ENCODE measurements at places on chromosomes 4 and X. TPM values are rescaled to one million over a fixed set of nuclear protein-coding genes. Genes with fewer than 3 reads are reported as not detected.

- no peak overlapping the region for H3K4me3 ChIP-seq
- no peaks in the 10 kb centered on the region for H3K27me3 ChIP-seq
- DNase-seq = no peak
- no peak overlapping the region for H3K27ac ChIP-seq
These were observed 108.8 kb downstream of the DDIT4L start for GRCh38 chr4:100081491-100081890.

DNA sequence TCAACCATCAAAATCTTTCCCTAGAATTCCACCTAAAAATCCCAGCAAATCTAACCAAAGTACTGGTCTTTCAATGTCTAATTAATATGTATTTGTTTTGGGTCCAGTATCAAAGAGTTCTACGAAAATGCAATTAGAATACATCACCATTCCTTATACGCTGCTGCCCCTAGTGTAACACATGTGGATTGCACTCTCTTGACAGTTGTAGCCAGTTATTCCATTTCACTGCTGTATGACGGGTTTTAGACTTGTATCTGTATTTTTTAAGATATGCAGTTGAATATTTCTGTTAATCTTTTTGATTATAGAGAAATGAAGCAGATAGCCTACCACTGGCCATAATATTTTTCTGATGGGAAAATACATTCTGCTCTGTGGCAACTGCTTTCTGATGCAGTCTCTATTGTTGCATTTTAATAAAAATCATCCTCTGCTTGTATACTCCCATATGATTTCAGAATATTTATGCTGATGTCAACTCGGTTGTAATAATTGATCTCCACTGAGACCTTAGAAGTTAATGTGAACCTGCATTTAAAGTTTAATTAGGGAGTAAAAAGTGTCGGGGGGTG is 17.1 kb upstream of the PAGE2B start:
- no peak overlapping the region for H3K27ac ChIP-seq
- no peaks in the 10 kb centered on the region for H3K27me3 ChIP-seq
- H3K36me3 ChIP-seq = no peaks in the 10 kb centered on the region
- no peak for DNase-seq
- no peaks in the 10 kb centered on the region for H3K4me1 ChIP-seq

- H3K27me3 ChIP-seq = no peaks in the 10 kb centered on the region
- no peak overlapping the region for H3K4me3 ChIP-seq
- H3K36me3 ChIP-seq = no peaks in the 10 kb centered on the region
- no peak for DNase-seq
- no peak overlapping the region for H3K27ac ChIP-seq
- no peaks in the 10 kb centered on the region for H3K4me1 ChIP-seq
These were observed 235.4 kb downstream of the HNRNPD start for GRCh38 chr4:82138374-82138773.

DNA sequence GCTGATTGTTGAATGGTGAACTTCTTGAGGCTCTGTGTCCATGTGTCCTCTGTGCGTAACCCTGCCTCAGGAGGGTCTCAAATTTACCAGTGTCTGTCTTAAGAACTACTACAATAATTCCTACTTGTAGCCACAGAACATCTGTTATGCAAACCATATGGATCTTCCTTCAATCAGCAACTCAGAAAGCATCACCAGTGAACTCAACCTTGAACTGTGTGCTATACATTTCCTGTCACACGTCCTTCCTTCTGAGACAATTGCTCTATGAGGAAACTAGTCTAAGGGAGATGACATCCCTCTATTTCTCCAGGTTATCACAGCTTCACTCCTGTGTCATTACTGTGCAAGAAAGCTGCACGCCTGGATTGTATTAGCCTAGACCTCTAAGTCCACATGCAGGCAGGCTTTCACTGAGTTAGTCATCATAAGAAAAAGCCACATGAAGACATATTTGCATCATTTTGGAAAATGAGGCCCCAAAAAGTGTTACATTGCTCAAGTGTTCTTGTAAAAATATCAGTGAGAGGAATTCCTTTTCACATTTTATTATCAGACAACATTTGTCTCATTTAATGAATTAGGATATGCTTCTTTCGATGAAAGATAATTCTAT is 157.8 kb downstream of the AFF2 start:
- no peak for DNase-seq
- H3K27ac ChIP-seq = no peak overlapping the region
- no peaks in the 10 kb centered on the region for H3K27me3 ChIP-seq
- H3K4me3 ChIP-seq = no peak overlapping the region
- H3K36me3 ChIP-seq = no peaks in the 10 kb centered on the region

GRCh38 chr4:75948822-75949444 is 8.1 kb upstream of the NAAA start:
- no peak overlapping the region for H3K27ac ChIP-seq
- no peaks in the 10 kb centered on the region for H3K27me3 ChIP-seq
- DNase-seq = no peak
- H3K4me1 ChIP-seq = no peaks in the 10 kb centered on the region
- no peaks in the 10 kb centered on the region for H3K36me3 ChIP-seq

- no peaks in the 10 kb centered on the region for H3K4me1 ChIP-seq
- peaks cover 4% of the 10 kb centered on the region for H3K27me3 ChIP-seq
- H3K4me3 ChIP-seq = no peak overlapping the region
- no peak for DNase-seq
- H3K36me3 ChIP-seq = no peaks in the 10 kb centered on the region
- no peak overlapping the region for H3K27ac ChIP-seq
These were observed 178.7 kb downstream of the SH3KBP1 start for GRCh38 chrX:19708683-19709082.

DNA sequence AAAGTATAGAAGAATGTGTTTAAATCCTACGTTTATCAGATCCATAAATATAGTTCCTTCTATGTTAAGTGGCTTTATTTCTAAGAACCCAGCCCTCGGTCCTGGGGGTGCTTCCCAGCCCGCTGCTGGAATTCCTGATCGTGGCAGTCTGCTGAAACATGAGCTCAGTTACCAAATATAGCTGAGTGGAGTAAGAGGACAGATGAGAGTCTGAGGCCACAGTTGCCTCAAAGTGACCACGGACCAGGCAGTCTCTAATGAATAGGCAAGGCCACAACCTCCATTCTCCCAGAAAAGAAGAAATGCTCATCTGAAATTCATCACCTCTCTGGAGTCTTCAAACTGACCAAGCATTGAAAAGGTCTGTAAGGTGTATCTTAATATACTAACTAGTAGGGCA is at the start of gene PALLD:
Gene PALLD (plus strand): TSS at position 219 of the 400 bp plus-strand sequence.
- no peaks in the 10 kb centered on the region for H3K27me3 ChIP-seq
- no peaks in the 10 kb centered on the region for H3K36me3 ChIP-seq
- H3K4me1 ChIP-seq = peaks cover 4% of the 10 kb centered on the region
- no peak within 1 kb of the TSS for H3K4me3 ChIP-seq
- no peak within 1 kb of the TSS for H3K27ac ChIP-seq
- no peak for DNase-seq

DNA sequence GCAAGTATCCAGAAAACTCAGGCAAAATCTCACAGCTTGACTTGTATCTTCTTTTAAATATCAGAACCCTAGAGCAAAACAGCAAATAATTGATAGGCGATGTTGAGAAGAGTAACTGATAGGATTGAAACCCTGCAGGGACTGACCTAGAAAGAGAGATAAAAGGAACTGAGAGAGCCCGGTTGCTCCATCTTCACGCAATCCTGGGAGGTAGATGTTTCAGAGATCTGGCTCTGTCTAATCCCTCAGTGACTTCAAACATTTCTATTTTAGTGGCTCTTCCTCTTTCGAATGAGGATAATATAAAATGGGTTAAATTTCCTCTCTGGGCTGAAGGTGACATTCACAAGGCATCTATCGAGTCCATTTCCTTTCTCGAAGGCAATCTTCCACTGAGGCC is 39.3 kb upstream of the RPL34 start:
- H3K27ac ChIP-seq = no peak overlapping the region
- H3K27me3 ChIP-seq = no peaks in the 10 kb centered on the region
- no peak for DNase-seq
- H3K4me1 ChIP-seq = no peaks in the 10 kb centered on the region
- H3K4me3 ChIP-seq = no peak overlapping the region
- no peaks in the 10 kb centered on the region for H3K36me3 ChIP-seq

DNA sequence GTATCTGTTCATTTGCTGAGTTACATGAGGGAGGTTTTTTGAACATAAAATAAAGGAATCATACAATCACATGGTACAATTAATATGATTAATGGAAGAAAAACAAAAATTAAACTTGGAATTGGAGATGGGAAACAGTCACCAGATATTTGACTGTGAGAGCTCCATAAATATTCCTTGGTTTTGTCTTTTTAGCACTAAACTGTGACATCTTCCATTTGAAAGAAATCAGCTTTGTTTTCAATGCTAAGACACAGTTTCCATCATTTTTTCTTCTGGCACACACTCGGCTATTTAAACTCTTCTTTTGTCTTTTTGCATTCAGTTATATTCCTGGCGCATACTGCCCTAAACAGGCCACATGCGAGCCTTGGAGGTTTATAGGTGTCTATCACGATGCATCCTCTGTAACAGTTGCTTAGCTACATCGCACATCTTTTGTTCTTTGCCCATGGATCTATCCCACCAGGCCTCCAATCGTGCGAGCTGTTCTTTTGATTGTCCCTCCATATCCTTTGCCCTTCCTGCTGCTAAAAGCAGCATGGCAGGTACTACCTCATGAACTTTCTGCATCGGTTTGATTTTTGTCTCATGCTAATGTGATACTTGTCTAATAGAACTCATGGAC is 158.3 kb downstream of the LDB2 start:
- H3K27ac ChIP-seq = no peak overlapping the region
- no peak overlapping the region for H3K4me3 ChIP-seq
- H3K4me1 ChIP-seq = no peaks in the 10 kb centered on the region
- no peaks in the 10 kb centered on the region for H3K27me3 ChIP-seq

- H3K27me3 ChIP-seq = no peaks in the 10 kb centered on the region
- H3K27ac ChIP-seq = peak overlapping the region; percentile 75
- peaks cover 24% of the 10 kb centered on the region for H3K4me1 ChIP-seq
- no peak overlapping the region for H3K4me3 ChIP-seq
These were observed 31.3 kb downstream of the IGFBP7 start for GRCh38 chr4:57078685-57079521.

- no peaks in the 10 kb centered on the region for H3K4me1 ChIP-seq
- H3K36me3 ChIP-seq = no peaks in the 10 kb centered on the region
- no peak for DNase-seq
- H3K27ac ChIP-seq = no peak overlapping the region
These were observed 35.2 kb downstream of the SEPTIN11 start for GRCh38 chr4:76984788-76985211.

DNA sequence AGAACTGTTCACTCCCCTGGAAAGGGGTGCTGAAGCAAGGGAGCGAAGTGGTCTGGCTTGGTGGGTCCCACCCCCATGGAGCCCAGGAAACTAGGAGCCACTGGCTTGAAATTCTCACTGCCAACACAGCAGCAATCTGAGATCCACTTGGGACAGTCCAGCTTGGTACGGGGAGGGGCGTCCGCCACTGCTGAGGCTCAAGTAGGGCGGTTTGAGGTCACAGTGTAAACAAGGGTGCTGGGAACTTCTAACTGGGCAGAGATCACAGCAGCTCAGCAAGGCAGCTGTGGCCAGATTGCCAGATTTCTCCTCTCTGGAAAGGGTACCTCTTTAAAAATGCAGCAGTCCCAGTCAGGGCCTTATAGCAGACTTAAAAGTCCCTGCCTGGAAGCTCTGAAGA is 53.9 kb upstream of the GALNTL6 start:
- no peak overlapping the region for H3K4me3 ChIP-seq
- no peaks in the 10 kb centered on the region for H3K27me3 ChIP-seq
- no peak overlapping the region for H3K27ac ChIP-seq

DNA sequence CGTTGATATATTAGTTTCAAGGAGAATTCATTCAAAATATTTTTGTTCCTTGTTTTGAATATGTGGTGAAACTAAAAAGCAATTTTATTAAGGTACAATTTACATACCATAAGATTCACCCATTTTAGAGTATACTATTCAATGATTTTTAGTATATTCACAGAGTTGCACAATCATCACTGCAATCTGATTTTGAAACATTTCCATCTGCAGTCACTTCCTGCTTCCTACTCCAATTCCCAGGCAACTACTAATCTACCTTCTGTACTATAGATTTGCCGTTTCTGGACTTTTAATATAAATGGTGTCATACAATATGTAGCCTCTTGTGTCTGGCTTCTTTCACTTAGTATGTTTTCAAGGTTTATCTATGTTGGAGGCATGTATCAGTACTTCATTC is 71.3 kb downstream of the SLC9A7 start:
- H3K4me3 ChIP-seq = no peak overlapping the region
- H3K4me1 ChIP-seq = no peaks in the 10 kb centered on the region
- no peak overlapping the region for H3K27ac ChIP-seq
- no peaks in the 10 kb centered on the region for H3K36me3 ChIP-seq
- no peaks in the 10 kb centered on the region for H3K27me3 ChIP-seq

DNA sequence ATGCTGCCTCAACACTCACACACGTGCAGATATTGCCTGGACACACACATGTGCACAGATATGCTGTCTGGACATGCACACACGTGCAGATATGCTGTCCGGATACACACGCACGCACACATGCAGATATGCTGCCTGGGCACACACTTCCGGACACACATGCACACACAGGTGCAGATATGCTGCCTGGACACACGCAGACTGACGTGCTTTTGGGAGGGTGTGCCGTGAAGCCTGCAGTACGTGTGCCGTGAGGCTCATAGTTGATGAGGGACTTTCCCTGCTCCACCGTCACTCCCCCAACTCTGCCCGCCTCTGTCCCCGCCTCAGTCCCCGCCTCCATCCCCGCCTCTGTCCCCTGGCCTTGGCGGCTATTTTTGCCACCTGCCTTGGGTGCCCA is 14.7 kb downstream of the FGFRL1 start:
- H3K4me1 ChIP-seq = no peaks in the 10 kb centered on the region
- H3K4me3 ChIP-seq = no peak overlapping the region
- no peak overlapping the region for H3K27ac ChIP-seq
- no peaks in the 10 kb centered on the region for H3K27me3 ChIP-seq
- peak; percentile 74 for DNase-seq

DNA sequence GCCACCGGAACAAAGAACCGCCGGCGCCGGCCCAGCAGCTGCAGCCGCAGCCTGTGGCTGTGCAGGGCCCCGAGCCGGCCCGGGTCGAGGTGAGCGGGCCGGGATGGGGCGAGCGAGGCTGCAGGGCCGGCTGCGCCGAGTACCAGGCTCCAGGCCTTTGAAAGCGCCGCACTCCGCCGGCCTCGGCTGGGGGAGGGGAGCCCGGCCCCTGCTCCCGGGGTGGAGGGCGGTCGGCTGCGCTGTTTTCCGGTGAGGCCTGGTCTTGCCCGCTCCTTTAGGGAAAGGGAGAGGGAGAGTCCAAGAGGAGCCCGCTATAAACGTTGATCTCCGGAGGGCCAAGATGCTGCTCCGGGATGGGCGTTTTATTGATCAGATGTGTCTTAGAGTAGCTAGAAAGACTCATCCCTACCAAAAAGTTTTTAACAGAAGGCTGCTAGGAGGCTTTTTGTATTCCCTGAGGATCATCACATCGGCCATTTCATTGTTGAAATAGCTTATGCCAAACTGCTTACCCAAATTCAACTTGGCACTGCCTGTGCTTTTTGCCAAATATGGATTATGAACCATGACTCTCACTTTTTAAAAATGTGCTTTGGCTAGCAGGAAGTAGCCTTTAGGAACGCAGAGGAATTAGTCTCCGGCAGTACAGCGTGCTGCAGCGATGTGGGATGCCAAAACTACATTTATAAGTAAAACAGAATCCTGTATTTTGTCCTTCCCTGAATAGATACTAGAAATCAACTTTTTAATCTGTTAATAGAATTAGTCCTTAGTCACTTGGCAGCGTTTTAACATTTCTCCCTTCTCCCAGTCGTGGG is 760 bp downstream of the TMEM165 start:
- peak; percentile 79 for DNase-seq
- H3K4me3 ChIP-seq = peak overlapping the region; percentile 94
- no peaks in the 10 kb centered on the region for H3K36me3 ChIP-seq

Gene TLR2
- total RNA-seq = 3.3 TPM

Gene CCKAR
- total RNA-seq = 0.16 TPM

Gene LRRC66
- not detected for total RNA-seq

Gene POU3F4
- not detected for total RNA-seq

Gene CLIC2
- 1.5 TPM for total RNA-seq

Gene RASL11B
- 0.43 TPM for total RNA-seq

Gene CCSER1
- 7.7 TPM for total RNA-seq

Gene GAK
- total RNA-seq = 70.4 TPM

Gene ZNF185
- 5.0 TPM for total RNA-seq

Gene MSL3
- total RNA-seq = 6.9 TPM
